ENCODE measurements at places on chromosomes 5 and 9. TPM values are rescaled to one million over a fixed set of nuclear protein-coding genes. Genes with fewer than 3 reads are reported as not detected.

Gene ACTL7A
- polyA plus RNA-seq, result not detected

Gene CSF2
- not detected for polyA plus RNA-seq

Gene ENHO
- polyA plus RNA-seq, result 0.47 TPM

Gene OLFML2A
- polyA plus RNA-seq, result not detected

GRCh38 chr9:71766663-71767062 is 1.6 kb downstream of the CEMIP2 start:
- peak; percentile 52 for DNase-seq

- no peak for DNase-seq
Measured at GRCh38 chr5:594226-594860, 17.8 kb upstream of the CEP72 start.

- DNase-seq, result peak; percentile 49
Measured at GRCh38 chr9:137077010-137077747, at the start of gene UAP1L1. Gene UAP1L1 (plus strand): TSS chr9:137077517. CDS start chr9:137077533, 16 bp downstream.

GRCh38 chr9:16267281-16268066 is 603.0 kb downstream of the BNC2 start:
- no peak for DNase-seq

- no peak for DNase-seq
Measured at GRCh38 chr5:114185274-114185673, 176.6 kb upstream of the KCNN2 start.

DNA sequence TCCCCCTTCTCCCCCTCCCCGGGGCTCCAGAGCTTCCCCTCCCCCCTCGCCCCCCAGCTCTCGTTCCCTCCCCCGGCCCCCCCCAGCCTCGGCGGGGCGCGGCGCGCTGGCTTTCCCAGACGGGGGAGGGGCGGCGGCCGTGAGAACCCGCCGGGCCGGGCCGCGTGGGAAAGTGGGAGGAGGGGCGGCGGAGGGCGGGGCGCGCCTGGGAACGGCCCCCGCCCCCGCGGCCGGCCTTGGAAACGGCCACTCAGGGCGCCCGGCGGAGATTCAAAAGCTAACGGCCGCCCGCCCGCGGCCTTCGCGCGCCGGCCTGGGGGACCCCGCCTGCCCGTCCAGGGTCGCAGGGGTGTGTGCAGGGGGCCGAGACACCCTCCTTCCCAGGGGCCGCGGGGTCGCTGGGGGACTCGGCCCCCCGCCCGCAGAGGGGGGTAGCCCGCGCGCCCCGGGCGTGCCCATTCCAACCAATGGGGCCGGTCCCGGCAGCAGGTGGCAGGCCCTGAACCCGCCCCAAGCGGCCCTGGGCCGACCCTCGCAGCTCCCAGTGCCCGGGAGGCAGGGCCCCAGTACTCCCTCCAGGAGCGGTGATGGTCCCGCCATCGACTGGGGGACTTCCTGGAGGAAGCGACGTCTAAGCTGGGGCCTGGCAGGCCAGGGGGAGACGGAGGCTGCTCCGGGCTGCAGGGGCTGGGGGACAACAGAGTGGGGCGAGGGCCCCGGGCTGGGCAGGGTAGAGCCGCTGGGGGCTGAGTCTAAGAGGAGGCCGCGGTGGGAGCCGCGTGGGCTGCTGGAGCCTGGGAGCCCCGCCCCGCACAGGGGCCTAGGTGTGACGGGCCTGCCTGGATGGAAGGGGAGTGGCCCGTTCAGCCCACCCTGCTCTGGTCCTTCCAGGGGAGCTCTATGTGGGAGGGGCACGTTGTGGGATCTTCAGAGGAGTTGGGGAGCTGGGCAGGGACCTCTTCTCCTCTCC is 14.2 kb upstream of the NRARP start:
- no peak for DNase-seq
